ENCODE measurements at places on chromosomes 16 and 17.

DNA sequence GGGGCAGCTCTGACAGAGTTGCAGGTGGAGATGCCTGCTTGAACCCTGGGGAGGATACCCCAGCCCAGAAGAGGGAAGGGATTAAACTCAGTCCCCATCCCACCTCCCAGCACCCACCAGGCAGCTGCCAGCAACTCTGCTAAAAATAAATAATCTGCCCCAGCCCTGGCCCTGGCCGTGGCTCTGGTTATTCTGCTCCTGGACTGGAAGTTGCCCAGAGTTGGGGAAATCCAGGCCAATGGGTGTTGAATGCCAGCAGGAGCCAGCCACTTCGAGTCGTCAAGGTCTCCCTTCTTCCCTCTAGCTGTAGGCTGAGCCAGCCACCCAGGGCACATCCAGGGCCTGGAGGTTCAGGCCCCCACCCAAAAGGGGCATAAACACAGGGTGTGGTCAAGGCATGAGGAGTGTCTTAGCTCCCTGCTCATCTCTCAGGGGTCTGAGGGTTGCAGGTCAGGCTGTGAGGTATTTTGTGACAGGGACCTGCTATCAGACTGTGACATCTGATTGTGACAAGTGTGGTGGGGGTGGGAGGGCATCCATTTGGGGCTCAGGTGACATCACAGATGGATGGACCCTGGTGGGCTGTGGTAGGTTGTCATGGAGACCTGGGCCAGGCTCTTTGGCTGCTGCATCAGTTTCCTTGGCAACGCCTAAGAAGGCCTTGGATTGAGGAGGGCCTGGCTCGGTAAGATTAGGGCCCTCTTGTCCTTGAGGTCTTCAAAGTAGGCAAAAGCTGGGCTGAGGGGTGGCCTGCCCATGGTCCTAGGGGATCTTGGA lies 1.0 kb upstream of the RRAD start:
- DNase-seq: no peak

- no peak for DNase-seq
These were observed 25.5 kb downstream of the ASPA start for GRCh38 chr17:3501344-3501743.

GRCh38 chr16:81756615-81757356 lies 22.3 kb upstream of the PLCG2 start:
- DNase-seq: no peak

DNA sequence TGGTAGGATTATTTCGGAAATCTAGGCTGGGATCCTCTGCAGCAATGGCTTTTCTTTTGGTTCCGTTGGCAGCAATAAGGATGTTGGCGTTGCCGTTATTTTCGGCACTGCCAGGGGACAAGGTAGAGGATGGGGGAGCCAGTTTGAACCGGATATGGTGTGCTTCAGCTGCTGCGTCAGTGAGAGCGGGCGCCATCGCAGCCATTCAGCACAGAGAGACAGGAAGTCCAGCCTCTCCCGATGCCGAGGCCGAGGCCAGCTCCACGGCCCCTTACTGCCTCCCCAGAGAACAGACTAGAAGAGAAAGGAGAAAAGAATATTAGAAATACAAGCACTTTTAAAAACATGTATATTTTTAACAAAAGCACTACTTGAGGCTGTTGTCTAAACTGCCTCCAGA lies 21.3 kb downstream of the KANSL1 start:
- no peak for DNase-seq

DNA sequence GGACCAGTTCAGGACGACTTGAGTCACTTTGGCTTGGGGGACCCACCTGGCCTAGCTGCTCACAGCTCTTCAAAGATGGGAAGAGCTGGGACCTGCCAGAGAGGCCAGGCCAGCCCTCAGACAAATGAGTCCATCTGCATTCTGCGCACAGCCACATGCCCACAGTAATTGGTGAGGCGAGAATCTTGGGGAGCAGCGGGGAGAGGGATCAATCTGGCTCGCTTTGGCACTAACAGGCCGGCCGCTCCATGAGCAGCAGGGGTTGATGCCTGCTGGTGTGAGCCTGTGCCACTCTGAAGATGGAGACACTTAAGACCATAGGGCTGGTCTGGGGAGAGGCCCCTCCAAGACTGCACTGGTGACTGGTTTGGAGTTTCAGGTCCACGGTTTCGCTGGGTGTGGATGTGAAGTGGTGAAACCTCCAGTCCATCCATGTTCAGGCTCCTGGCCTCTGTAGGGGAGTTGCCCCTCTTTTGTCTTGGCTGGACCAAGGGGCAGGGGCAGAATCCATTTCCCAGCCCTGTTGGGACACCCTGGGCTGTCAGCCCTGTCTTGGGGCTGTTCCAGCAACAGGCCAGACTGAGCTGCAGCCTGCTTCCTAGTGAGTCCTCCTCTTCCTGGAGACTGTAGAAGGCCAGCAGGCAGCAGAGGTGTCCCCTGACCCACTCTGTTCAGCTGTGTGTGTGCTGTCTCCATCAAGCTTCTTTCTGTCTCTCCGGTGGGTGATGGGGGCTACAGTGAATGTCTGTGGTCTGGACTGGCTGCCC lies 7.3 kb downstream of the CTRL start:
- DNase-seq: no peak

DNA sequence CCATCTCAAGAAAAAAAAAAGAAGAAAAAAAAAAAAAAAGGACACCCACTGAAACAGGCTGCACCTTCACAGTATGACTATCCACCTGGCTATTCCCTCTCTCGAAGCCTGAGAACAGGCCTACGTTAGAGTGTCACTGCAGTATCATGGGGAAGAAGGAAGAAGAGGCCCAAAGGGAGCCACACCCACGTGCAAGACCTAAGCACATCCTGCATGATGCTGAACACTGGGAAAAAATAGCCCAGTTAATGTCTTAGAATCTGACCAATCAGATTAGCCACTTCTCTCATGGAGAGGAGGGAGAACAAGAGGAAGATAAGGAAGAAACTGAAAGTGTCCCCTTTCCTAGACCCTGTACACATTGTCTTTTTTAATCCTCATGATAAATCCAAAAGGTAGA lies 19.5 kb upstream of the MED13 start:
- DNase-seq: no peak

- DNase-seq: no peak
These were observed 45.4 kb downstream of the PRSS54 start for GRCh38 chr16:58249388-58249779.

DNA sequence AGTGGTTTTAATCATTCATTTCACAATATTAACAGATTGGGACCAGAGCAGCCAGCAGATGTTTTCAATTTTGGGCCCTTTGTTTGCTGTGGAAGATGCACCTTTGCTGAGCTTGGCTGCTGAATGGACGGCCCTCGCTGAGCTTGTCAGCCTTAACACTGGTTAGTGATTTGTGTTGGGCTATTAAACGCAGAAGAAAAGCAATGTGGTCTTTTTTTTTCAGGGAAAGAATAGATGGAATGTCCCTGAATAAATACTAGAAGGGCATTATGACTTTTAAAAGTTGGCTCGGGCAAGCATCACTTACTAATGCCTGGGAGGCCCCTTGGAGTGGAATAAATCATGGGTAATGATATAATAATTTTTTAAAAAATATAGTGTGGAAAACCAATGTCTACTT lies 297.0 kb downstream of the MAP2K6 start:
- DNase-seq: no peak

DNA sequence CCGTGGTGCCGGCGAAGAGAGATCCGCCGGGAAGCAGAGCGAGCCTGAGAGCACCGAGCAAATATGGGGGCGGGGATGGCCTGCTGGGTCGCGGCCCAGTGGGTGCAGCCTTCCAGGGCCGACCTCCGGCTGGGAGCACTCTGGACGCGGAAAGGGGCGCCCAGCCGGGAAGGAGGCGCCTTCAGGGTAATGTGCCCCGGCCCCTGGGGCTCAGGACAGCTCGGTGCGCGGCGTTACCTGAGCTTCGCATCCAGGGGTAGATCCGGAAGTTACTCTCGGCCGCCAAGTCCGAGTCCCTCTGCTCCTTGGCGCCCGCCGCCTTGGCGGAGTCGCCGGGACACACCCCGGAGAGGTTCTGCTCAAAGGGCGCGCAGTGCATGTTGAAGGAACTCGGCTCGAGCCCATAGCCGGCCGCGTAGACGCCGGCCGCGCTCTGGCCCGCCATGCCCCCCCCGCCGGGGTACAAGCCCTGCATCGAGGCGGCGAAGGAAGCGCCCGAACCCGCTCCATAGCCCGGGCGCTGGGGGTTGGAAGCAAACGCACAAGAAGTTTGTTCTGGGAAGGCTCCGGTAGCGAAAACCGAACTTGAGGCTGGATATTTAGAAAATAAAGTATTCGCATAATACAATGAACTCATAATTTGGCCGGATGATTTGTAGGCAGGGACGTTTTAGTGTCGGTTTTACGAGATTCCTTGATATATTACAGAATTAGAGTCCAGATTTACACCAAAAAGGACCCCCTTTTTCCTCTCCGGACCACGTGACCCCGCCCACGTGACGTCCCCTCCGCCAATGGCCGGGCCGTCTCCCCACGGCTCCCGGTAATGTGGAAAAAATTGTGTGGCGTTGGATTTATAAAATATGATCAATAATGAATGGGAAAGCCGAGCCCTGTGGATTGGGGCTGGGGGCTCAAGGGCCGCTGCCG lies at the start of gene HOXB7:
HOXB7 (minus strand) TSS at position 736 of the 930 bp plus-strand sequence; CDS start at position 637, 99 bp downstream.
- no peak for DNase-seq

- no peak for DNase-seq
These were observed 3.5 kb downstream of the MARVELD3 start for GRCh38 chr16:71629278-71630016.

DNA sequence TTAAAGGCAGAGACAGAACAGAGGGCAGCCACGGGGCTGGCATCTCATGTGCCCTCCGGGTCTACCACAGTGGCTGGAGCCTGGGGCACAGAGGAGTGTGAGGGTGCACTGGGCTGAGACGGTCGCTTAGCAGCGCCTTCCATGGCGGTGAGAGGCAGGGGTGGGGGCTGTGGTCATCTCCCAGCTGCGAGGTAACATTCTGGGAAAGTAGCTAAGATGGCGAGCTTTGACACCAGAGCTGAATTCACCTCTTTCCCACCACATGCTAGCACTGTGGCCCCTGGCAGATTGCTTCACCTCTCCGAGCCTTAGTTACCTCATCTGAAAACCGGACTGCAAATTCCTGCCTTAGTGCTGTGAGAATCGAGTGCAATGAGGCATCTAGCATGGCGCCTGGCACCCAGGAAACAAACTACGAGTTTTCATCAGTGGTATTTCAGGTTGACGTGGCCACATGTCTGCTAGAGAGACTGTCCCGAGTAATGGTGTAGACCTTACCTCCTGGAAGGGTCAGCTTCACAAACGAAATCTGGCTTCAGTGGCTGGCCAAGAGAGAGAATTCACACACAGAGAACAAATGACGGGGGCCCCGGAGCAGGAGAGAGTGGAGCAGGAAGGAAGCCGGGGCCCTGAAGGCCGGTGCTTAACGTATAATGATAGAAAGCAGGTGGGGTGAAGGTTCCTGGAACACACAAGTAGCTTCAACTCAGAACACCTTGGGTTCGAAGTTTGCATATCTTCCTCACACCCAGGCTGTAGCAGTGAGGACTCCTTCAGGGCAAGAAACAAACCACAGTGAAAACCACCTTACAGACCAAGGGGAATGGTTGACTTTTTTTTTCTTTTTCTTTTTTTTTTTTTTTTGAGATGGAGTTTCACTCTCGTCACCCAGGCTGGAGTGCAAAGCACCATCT lies 63.9 kb upstream of the RPH3AL start:
- DNase-seq: no peak

- no peak for DNase-seq
These were observed 41.1 kb downstream of the FTO start for GRCh38 chr16:53745086-53745485.

DNA sequence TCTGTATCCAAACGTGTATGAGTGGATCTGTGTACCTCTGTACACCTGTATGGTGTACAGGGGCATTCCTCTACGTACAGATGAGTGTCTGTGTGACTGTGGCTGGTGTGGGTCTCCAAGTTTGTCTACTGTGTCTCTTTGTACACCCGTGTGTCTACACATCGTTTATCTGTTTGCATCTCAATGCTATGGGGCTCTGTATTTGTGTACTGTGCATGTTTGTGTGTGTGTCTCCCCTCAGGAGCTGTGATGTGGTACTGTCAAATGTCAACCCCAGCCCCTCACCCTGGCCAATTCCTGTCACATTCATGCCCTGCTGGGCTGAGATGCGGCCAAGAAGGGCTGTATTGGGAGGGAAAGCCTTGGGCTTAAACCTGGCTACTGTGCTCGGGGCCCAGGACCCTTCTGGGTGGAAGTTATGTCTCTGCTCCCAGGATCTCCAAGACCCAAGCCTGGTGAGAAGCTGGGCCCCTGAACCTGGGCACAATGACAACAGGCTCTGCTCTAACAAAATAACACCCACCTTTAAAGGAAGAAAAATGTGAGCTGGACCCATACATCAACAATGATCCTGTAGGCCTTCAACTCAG lies 3.5 kb upstream of the NAGS start:
- no peak for DNase-seq

DNA sequence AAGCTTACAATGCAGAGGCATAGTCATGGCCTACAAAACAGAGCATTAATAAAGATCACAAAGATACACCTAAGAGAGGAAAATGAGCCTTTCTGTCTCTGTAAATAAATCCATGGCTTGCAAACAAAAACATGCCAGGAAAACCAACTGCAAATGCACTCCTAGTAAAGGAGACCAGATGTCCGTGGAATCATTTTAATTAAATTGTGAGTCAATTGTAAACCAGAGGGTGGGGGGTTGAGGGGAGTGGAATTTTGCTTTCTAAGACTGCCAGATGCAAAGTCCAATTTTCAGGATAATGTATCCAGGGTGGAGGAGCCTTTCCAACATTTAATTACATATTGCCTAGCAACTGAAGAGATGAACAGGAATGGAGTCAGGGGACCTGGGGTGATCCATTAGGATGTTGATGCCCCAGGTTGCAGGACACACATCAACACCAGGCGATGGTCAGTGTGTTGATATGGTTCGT lies 390.3 kb upstream of the CCL2 start:
- DNase-seq: no peak

DNA sequence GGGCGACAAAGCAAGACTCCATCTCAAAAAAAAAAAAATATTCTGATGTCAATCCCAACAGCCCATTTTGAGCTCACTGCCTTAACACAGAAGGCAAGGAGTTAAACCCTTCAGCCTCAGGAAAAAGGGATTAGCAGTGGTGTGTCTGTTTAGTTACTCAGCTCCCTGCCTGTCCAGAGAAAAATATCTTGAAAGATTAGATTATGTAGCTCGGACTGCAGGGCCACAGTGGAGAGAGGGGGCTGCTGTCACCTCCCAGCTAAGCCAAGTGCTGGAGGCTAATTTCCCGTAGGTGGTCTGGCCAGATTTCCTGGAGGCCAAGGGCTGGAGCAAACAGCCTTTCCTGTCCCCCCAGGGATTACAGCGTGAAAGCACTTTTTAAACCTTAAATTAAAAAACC lies 50.3 kb downstream of the C16orf95 start:
- no peak for DNase-seq

- no peak for DNase-seq
These were observed 1.1 kb downstream of the VAT1 start for GRCh38 chr17:43020789-43021740.

DNA sequence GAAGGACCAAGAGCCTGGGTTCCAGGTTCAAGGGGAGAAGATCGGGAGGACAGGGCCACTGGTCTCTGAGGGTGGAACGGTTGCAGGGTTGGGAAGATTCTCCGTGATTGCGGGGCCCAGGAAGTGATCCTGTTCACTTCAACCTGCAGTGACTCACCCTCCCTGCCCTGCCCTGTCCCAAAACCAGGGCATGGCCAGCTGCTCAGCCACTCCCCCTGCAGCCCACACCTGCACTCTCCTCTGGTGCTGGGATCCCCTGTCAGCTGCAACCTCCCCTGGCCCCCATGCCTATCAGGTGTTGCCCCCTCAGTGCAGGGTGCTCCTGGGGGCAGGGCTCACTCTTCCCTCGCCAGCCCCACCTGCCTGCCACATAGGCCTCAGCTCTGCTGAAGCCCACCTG lies 1.1 kb downstream of the RUNDC3A start:
- DNase-seq: no peak
